T47D (cell line): ENCODE measurements at places on chromosomes 7 and 10.

DNA sequence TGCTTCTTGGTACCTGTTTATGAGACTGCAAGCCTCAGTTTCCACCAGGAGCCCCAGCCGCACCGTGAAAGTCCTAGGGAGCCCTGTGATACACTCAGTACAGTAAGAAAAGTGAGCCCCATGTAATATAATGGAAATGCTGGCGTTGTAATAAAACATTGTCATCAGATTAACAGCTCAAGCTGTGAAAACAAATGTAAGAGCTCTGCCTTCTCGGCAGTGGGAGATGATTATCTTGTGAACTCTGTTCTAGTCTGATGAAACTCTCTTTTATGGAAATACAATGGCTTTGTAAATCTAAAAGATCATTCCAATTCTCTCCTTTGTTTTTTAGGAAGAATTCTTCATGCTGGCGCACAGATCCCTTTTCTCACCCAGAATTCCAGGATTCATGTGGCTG, 299.9 kb downstream of the ABCA13 start:
- peak; percentile 33 for DNase-seq

DNA sequence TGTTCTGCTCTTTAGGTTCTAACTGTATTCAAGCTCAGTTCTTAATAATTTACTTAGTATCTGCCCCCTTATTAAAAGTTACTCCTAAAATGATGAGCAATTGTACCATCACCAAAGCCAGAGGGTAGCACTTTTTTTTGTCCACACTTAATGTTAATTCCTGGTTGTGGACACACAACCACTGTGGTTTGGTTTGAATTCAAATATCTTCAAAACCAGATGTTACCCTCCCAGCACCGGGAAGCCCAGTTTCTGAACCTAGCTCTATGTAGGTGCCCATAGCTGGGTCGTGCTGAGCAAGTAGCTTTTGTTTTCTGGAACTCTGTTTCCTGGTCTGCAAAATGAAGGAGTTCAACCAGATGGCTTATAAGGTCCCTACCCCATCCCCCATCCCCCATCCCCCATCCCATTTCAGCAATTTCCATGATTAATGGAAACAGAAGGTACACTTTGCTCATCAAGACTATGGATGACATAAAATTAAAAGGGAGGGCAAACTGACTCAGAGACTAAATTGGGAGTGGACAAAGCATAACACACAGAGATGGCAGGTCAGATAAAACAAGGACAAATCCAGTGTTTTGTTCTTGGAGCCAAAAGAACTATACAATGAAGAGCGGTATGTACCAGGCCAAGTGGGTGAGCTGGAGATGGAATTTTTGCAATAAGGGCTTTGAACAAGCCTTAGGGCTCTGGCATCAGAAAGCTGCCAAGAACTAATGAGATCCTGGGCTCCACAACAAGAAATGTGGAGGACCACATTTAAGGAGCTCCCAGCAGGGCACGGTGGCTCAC, 56.7 kb downstream of the DLG5 start:
- DNase-seq, result peak; percentile 97

- no peak for DNase-seq
Measured at GRCh38 chr10:4652111-4653010, 173.6 kb upstream of the AKR1E2 start.

DNA sequence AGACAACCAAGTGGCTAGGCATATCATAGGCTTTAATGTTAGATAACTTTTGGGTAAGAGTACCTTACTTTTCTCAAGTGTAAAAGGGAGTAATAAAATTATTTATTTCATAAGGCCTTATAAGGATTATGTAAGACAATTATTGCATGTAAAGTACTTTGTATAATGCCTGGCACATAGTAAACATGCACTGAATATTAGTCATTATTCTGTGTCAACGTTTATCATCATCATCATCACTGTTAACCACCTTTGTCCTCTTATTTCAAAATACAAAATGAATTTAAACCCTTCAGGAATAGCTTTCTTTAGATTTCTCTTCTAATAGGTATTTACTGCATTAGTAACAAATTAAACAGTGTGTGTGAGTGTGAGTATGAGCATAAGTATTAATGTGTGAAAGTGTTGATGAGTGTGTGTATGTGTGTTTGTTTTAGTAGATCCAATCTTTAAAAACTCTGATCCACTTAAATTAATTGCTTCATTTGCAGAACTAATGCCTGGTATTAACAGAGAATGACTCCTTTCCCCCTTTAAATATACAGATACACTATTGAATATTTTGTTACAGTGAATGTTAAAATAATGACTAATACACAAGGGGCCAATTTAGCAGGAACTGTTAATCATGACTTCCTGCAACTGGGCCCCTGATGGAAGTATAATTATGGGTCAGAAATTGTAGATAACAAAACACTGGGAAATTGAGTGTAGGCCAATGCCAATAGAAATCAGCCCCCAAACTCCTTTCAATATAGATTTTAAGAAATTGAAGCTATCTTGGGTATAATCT, 213.3 kb upstream of the FZD8 start:
- no peak for DNase-seq

DNA sequence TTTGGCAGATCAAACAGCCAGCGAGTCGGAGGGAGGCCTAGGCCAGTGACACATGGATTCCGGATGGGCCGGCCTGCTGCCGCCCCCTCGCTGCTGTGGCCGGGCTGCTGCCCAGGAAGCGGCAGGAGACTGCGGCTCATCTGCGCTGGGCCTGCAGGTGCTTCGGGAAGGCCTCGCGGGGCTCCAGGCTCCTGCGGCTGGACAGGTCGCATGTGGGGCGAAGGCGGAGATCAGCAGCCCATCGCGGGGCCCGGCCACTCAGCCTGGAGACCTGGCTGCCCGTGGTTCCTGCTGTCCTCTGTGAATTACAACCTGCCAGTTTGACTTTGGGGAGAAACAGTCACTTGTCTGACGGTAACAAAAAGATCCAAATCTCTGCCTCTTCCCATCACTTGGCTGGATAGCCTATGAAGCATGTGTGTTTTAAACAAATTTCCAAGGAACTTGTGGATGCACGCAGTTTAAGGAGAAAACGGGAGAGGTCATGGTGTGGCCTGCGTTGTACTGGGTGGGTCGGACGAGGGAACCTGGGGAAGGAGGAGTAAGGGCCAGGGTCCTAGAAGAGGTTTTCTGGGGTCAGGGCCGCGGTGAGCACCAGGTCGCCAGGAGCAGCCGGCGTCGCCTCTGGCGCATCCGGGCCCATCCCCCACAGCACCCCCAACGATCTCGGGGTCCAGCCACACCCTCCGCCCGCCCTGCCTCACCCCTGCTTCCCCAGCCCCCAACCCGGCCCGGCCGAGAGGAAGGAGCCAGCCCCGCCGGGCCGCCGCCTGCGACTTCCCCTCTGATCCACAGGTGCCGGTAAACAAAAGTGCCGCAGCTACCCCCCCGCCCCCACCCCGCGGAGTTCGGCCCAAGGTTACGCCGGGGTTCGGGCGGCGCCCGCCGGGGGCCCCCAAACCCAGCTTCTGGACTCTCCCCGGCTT, 1.6 kb downstream of the SPOCK2 start:
- no peak for DNase-seq

- DNase-seq, result no peak
Measured at GRCh38 chr7:150431839-150432658, 18.4 kb upstream of the GIMAP8 start.
